Islet precursor cell (in vitro differentiated cells): ENCODE measurements at places on chromosomes 12 and 14.

DNA sequence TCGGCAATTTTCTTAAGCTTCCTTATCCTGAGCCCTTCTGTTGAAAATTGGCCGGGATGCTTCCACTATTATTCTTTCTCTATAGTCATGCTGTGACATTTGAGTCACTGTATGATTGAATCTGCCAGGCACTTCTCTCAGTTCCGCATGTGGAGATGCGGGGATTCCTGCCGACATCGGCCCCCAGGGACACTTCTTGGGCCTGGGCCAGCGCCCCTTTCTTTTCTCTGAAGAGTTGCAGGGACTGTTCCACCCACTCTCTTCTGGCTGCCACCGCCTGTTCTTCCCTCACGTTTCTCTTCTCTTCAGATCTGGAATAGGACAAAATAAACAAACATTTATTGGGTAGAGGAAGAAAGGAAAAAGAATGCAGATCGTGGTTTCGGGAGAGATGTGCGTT is 310.1 kb downstream of the ETNK1 start:
- no peak for DNase-seq

GRCh38 chr12:33536431-33536830 is 96.8 kb upstream of the SYT10 start:
- no peak for DNase-seq

GRCh38 chr12:42255221-42255865 is 17.3 kb upstream of the YAF2 start:
- no peak for DNase-seq

- DNase-seq: no peak
Measured at GRCh38 chr12:10241290-10241689, 28.6 kb downstream of the GABARAPL1 start.

DNA sequence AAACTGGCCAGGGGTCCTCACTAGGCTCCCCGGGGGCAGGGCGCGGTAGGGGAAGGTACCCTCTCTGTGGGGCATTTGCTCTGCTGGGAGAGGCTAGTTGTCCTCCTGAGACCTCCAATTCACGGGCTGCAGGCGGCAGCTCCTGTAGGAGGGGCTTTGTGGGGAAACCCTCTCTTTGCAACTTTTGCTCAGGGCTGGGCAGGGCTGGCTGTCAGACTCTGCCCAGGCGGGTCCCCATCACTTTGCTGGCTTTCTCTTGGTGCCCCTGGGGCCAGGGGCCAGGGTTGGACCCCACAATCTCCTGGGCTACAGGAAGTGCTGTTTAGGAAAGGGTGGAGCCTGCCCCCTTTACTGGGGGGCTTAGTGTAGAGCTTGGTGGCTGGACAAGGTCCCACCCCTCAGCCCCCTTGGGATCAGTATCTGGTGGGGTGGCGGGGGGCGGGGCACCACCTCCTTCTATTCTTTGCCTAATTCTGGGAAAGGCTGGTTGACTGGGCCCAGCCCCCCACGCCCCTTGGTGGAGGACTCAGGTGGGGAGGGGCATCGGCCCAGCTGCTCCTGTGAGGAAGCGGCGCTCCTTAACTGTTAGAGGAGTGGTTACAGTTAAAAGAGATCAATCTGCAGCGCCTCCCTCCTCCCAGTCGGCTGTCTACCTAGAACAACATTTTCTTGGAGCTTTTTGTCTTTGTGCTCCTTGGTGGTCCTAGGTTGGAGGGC is 918.7 kb downstream of the AACS start:
- DNase-seq: peak; percentile 89
